ENCODE measurements at places on chromosomes 12 and 14.

- DNase-seq: no peak
These were observed 4.8 kb upstream of the RPS6KA5 start for GRCh38 chr14:91065266-91065665.

GRCh38 chr12:89355243-89356068 is 3.2 kb upstream of the DUSP6 start:
- DNase-seq: no peak

- DNase-seq: no peak
These were observed 593.7 kb downstream of the TMEM121 start for GRCh38 chr14:106120101-106120500.

GRCh38 chr12:62899568-62900390 is 35.2 kb downstream of the PPM1H start:
- no peak for DNase-seq

- no peak for DNase-seq
These were observed 38.9 kb upstream of the RASSF3 start for GRCh38 chr12:64571411-64571810.

DNA sequence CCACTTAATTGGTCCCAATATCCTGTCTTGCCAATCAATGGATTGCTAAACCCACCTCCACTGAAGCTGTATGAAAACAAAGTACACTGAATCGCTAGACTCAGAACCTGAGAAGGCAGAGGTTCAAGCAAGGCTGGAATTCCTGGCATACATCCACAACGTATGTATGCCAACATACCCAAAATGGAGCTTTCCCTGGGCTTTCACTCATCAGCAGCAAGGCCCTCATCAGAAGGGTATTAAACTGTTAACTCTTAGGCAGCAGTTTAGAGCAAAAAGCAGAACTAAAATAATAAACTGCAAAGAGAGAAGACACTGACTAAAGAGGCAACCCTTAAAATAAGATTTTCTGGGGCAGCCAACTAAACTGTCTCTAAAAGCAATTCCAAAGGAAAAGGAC is 13.6 kb downstream of the MED13L start:
- no peak for DNase-seq

GRCh38 chr12:32889011-32889760 is 7.4 kb downstream of the PKP2 start:
- no peak for DNase-seq

DNA sequence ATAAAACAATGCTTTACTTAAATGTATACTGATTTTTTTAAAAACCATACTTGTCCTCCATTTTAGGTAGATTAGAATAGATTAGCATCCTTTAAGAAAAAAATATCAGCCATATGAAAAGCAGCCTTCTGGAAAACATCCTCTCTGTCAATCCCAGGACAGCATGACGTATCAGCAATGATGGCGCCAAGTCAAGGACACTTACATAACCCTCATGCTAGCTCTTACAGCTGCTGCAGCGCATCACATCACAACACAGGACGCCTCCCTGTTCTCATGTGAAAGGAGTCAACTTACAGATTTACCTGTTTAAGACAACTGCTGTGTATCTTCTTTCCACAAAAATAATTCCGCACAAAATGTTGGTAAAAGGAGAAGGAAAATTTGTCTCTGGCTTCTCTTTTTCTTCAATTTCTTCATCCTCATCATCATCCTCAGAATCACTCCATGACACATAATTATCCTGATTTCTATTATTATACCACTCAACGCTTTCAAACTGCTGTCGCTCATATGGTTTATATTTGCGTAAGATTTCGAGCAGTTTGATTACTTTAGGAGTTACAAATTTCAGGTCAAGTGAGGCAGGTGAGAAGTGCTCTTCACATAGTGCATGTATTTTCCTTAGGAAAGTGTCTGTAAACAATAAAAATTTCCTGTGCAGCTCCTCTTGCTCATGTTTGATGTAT is 33.3 kb downstream of the DICER1 start:
- no peak for DNase-seq

GRCh38 chr14:21001218-21001617 is 2.1 kb downstream of the SLC39A2 start:
- DNase-seq: no peak

DNA sequence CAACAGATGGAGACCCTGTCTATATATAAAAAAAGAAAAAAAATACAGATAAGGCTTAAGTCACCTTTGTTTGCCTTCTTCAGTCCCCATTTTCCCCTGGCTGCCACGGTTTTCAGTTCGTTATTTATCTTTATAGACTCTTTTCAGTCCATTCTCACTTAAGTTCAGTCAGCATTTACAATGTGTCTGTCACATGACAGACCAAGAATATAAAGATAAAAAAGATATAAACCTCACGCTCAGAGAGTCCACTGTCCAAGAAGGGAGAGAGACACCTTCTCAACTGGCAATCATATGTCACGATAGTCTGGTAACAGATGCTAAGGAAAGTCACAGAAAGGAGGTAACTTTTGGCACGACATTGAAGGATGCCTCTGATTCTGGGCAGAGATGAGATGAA is 13.4 kb upstream of the POLR3B start:
- no peak for DNase-seq

DNA sequence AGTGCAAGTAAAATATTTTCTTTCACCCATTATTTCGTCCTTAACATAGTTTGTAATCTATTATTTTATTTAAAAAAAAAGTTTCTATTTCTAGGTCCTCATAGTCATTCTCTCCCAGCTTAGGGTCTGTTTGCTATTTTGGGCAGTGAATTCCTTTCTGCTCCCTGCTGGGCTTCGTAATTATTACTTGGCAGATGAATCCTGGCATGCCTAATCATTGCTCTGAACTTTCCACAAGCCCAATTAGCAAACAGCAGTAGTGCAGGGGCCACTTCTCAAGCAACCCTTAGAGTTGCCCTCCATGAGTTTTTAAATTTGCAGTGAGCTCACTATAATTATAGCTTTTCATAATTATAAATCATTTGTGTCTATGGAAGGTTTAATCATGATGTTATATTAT is 1378.3 kb upstream of the SEL1L start:
- no peak for DNase-seq

- DNase-seq: no peak
These were observed 21.8 kb upstream of the TRIM9 start for GRCh38 chr14:51116682-51117081.

GRCh38 chr12:124392271-124392666 is 97.4 kb downstream of the RFLNA start:
- DNase-seq: no peak

GRCh38 chr12:62971769-62972525 is 37.0 kb upstream of the PPM1H start:
- no peak for DNase-seq

DNA sequence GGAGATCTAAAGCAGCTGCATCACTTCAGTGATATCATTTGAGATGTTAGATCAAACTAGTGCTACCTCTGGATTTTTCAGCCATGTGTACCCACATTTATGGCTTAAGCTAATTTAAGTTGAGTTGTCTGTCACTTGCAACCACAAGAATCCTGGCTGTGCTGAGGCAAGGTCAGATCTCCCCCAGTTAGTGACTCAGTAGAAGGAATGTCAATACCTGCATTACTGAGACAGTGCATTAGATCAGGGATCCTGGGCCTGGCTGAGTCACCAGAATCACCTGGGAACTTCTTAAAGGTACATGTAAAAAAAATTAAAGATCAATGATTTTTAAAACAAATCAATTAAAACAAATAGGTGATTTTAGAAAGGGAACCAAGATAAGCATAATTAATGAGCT is 84.6 kb upstream of the GRIN2B start:
- no peak for DNase-seq

DNA sequence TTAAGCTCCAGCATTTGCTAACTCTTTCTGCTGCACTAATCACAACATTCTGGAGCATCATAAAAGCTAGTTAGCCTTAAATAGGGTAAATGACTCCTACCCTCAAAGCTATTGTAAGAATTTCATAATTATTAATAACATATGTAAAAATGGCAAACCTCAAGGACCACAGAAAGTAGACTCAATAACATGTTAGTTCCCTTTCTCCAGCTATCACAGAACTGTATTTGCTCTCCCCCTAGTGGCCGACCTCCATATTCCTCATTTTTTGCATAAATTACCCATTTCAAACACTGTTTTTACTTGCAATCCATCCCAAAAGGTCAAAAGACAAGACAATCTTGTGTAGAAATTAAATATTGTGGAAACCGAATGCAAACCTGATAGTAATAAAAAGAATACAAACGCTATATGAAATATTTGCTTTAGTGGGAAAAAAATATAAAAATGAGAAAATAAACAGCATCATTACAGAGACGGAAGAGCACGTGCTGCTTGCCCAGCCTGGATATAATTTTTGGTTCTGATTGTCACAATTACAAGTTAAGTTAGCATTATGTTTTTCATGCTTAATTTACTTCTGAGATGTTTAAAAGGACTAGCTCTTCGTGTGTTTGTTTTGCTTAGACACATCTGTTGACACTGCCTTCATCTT is 97.9 kb downstream of the RERGL start:
- no peak for DNase-seq

DNA sequence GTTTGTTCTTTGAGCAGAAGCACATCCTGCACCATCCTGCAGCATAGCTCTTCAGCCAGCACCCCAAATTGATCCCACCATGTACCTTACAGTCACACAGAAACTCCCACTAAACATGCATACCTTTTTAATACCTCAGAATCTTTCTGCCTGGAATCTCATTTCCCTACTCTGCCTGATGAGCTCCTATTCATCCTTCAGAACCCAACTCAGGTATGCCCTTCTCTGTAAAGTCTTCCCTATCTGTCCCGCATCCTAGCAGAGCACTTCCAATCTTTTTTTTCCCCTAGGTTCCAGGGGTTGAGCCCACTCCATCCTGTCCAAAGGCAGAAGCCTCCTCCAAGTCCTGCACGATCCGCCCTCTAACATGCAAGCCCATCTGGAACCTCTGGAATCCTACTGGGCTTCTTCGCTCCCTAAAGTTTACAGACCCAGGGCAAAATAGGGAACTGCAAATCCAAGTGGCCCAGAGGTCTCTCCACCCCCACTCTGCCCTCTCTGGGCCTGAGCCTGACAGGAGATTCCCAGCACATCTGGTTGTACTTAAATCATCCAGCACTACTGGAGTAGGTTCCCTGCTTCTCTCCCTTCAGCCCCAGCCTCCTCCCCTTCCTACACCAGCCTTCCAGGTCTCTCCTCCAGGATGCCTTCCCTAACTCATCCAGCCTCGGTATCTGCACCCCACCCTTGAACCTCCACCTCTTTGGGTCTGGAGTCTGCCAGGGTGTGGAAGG is 4.1 kb upstream of the FIGNL2 start:
- no peak for DNase-seq

DNA sequence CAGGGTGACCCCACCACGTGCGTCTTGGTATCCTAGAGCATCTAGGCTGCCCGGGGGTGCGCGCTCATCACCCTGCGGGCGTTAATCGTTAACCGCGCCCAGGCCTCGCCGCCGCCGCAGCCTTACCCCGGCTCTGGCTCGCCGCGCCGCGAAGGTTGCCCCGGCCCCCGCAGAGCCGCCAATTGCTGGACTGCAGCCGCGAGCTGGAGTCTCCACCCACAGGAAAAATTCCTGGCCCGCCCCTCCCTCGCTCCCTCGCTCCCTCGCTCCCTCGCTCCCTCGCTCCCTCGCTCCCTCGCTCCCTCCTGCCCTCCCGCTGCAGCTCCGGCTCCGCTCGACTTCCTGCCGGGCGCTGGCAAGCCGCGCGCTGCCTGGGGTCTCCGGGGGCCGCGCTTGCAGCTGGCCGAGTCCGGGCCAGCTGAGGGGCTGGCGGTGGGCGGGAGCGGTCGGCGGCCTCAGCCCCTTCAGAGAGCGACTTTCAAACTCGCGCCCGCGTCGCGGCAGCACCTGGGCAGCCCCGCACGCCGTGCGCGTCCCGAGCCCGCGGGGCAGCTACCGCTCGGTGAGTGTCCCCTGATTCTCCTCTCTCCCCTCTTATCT is at the start of gene PLEKHG3:
TSS of gene PLEKHG3 (plus strand) at position 282 of the 600 bp plus-strand sequence. CDS start 23,208 bp downstream, outside the sequence.
- no peak for DNase-seq

DNA sequence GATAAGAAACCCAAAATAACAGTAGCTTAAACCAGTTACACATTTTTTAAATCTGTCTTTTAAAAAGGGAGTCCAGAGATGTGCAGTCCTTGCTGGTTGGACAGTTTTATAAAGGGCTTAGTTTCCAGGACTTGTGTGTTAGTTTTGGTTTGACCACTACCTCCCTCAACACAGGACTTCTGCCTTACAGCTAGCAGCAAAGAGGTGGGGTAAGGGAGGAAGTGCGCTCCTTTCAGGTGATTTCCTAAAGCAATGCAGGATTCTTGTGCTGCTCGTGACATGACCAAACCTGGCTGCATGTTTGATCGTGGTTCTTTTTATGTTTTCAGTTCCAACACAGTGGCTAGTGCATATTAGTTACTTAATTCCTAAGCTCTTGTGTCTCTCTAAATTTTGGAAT is 266.2 kb downstream of the TMTC2 start:
- DNase-seq: no peak

- no peak for DNase-seq
These were observed 281.1 kb downstream of the NRXN3 start for GRCh38 chr14:78451319-78451695.

DNA sequence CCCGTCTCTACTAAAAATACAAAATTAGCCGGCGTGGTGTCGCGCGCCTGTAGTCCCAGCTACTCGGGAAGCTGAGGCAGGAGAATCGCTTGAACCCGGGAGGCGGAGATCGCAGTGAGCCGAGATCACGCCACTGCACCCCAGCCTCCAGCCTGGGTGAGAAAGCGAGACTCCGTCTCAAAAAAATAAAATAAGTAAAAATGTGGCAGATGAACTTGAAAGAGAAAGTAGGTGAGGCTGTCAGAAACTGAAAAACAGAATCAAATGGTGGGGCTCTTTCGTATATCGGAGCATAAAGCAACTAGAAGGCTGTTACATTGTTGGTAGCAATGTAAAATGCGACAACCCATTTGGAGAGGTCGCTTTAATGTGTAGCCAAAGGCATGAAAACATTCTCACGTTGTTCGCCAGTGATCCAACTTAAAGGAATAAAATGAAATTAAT is 767 bp upstream of the CCNT1 start:
- no peak for DNase-seq

DNA sequence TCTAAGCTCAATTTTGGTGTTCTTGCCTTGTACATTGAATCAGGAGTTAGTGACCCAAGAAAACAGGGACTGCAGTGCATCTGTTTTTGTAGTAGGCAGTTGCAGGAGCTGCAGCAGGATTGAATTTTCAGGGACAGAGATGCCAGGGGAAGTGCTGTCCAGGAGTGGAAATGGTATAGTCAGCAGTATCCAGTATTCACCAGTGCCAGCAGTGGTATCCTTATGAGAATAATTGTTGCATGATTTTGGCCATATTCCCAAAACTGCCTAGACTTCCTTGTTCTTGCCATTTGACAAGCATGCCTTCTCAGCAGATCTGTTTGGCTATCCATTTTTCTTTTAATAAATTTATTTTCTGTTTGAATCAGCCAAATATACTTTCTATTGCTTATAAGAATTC is 18.6 kb upstream of the ABCD2 start:
- no peak for DNase-seq

- no peak for DNase-seq
These were observed 18.1 kb downstream of the CAMKK2 start for GRCh38 chr12:121278169-121279070.

GRCh38 chr14:75150150-75150549 is 23.3 kb upstream of the NEK9 start:
- no peak for DNase-seq

GRCh38 chr12:52950553-52950952 is 1.6 kb downstream of the KRT18 start:
- DNase-seq: no peak

GRCh38 chr14:85293612-85294234 is 236.2 kb upstream of the FLRT2 start:
- DNase-seq: no peak
